Kidney glomerular epithelial cell (primary cell): ENCODE measurements at places on chromosomes 2 and 18.

DNA sequence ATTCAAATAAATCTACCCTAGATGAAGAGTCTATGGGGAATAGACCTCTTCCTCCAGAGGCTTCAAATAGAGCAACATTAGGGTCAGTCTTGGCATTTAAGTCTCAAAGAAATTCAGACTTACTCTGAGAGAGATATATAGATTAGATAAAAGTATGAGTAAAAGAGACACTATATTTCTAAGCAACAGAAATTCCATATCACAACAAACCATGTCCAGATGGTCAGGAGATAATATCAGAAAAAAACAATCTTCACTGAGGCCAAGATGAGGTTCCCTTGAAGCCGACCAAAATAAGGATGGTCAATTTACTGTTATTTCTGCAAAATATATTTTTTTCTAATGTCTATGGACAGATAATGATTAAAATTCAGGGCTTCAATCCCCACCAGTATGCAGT is 89.1 kb upstream of the NOSTRIN start:
- no peak for DNase-seq

GRCh38 chr2:146392631-146393030 is 1452.2 kb upstream of the ACVR2A start:
- no peak for DNase-seq

DNA sequence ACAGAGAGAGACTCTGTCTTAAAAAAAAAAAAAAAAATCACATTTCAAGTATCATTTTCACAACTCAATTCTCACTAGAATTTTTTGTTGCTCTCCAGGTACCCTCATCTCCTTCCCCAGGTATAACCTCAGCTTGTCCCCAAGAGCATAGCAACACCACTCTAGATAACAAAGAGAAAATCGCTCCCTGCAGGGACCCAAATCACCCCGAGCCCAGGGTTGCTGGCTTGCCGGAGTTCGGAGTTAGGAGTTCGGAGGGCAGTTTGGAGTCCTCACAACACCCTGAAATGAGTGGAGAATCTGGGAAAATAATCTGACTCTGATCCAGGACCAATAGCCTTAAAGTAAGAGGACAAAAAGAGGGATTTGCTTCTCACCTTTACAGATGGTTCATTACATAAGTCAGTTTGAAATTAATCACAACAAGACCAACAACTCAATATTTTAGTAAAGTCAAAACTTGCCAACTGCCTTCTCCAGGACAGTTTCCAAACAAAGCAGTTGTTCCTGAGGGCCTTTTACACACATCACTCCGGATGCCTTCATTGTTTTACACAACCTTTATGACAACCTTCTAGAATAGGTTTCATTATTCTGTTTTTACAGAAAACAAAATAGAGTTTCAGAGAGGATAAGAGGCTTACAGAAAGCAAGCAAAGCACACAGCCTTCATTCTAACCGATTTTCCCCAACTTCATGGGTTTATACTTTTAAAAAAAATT is 59.1 kb downstream of the C2orf76 start:
- no peak for DNase-seq

GRCh38 chr18:79853993-79854364 is 56.2 kb downstream of the KCNG2 start:
- no peak for DNase-seq

- DNase-seq: peak; percentile 53
These were observed 48.1 kb downstream of the PKDCC start for GRCh38 chr2:42095923-42096408.

GRCh38 chr2:96815326-96816126 is 542 bp upstream of the CNNM3 start:
- peak; percentile 51 for DNase-seq

GRCh38 chr18:44857744-44858491 is 177.2 kb downstream of the SETBP1 start:
- no peak for DNase-seq

DNA sequence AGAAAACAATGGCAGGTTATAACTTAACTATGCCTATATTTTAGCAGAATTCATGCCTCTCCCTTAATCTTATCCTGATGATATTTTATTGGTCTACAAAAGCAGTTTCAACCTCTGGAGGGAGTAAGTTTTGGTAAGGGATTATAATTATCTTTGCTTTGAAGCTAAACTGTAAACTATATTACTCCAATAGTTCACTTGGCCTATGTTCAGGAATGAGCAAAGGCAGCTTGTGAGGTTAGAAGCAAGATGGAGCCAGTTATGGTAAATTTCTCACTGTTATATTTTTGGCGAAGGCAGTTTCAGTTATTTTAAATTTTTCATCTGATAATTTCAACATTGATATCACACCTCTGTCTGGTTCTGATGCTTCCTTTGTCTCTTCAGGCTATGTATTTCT is 192.5 kb upstream of the RGPD4 start:
- no peak for DNase-seq

DNA sequence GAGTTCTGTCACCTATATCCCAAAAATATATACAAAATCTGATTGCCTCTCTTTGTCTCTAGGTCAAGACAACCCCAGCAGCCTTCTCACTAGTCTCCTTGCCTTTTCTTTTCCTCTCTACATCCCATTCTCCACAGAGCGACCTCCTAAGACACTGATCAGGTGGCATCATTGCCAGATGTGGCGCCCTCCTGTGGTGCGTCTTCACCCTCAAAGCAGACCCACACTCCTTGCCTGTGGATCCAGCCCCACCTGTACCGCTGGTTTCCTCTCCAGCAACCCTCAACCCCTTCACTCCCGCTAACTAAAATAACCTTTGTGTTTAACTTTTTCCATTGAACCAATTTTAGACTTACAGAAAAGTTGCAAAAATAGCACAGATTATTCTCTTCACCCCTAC is 273.3 kb downstream of the GLI2 start:
- DNase-seq: no peak

DNA sequence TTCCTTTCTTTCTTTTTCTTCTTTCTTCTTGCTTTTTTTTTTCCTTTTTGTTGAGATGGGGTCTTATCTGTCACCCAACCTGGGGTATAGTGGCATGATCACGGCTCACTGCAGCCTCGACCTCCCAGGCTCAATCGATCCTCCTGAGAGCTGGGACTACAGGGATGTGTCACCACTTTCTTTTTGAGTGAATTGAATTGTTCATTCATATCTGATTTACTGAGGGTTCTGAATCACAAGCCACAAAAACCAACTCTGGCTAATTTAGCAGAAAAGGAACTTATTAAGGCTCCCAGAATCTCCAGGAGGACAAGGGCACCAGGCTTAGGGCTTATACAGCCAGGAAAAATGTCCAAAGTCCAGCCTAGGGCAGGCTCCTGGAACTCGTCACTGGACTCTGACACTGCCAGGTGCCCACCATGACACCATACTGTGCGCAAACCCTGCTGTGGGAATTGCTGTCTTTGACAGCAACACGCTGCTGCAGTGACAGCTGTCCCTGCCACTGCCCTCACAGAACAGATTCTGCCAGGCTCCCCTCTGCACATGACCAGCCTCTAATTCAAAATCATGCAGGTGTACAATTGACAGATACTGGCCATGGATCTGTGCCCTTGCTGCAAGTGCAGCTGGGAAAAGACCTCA is 42.9 kb upstream of the EML6 start:
- DNase-seq: no peak

- no peak for DNase-seq
These were observed 66.1 kb upstream of the DTNA start for GRCh38 chr18:34643989-34644388.

GRCh38 chr2:56132138-56132537 is 51.7 kb upstream of the CCDC85A start:
- DNase-seq: peak; percentile 47

DNA sequence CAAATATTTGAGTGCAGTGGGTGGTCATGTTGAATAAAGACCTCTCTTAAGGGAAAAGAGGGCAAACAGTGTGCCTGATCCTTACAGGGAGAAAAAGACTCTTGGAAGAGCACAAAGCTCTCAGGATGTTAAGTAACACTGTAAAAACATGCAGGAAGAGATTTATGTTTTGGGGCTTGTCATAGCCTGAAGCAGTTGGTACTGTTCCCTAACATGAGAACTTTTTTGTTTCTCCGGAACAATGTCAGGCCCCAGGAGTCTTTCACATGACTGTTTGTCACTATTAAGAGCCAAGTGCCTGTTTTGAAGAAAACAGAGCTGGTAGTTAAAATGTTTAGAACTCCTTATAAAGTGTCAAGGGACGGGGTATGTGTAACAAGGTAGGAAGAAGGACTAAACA is 83.7 kb upstream of the B3GNT2 start:
- no peak for DNase-seq

- DNase-seq: no peak
These were observed 17.1 kb downstream of the TRIB2 start for GRCh38 chr2:12733846-12734245.

DNA sequence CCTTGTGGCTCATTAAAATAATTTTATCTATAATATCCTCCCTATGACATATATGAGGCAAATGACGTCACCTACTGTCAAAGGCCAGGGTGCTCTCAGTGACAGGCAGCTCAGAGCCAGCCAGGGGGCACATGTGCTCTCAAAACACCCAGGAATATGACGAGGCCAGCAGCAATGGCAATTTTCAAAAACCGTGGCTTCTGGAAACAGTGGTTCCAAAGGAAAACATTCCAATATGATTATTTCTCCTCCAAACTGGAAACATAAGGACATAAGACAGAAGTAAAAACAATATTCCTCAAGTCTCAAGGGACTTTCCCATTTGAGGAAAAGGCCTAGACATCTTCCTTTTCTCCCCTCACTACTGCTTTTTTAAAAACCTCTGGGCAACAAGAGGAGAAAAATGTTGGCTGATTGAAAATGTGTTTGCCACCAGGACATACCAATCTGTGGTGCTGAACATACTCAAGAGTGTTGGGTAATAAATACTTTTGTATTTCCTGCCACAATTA is 40.8 kb downstream of the RNF152 start:
- no peak for DNase-seq

DNA sequence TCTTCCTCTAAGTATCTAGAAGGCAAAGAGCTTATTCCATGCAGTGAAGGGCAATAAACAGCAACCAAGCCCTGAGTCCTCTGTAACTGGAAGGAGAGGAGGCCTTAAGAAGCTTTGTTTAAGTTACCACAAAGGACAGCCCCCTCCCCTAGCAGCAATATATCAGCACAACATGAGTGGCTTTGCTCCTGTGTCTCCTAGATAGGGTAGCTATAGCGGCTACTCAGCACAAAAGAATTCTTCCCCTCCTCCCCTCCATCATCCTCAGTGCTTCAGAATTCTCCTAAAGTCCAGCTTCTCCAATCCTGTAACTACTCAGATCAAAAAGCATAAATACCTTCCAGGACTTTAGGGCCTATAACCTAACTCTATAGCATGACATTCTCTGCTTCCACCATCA is 16.5 kb downstream of the SUMO1 start:
- DNase-seq: peak; percentile 12

DNA sequence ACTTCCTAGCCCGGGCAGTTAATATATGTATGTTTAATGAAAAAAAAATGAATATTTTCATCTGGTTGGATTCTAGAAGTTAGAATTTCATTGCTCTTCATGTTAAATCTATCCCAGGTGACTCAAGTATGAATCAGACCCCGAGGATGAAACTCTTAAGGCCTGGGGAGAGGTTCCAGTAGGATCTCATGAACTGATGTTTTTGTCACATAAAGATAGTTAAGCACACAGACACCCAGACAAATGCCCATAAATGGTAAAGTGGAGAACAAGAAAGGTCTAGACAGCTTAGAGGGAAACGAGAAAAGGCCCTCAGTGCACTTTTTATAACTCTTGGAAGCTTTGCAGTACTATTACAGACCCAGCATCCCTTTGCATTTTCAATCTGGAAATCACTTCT is 114.1 kb downstream of the RIF1 start:
- DNase-seq: no peak

GRCh38 chr2:237090906-237091305 is 5.2 kb downstream of the COPS8 start:
- no peak for DNase-seq

- no peak for DNase-seq
These were observed 77.5 kb upstream of the TCF4 start for GRCh38 chr18:55665506-55665905.

DNA sequence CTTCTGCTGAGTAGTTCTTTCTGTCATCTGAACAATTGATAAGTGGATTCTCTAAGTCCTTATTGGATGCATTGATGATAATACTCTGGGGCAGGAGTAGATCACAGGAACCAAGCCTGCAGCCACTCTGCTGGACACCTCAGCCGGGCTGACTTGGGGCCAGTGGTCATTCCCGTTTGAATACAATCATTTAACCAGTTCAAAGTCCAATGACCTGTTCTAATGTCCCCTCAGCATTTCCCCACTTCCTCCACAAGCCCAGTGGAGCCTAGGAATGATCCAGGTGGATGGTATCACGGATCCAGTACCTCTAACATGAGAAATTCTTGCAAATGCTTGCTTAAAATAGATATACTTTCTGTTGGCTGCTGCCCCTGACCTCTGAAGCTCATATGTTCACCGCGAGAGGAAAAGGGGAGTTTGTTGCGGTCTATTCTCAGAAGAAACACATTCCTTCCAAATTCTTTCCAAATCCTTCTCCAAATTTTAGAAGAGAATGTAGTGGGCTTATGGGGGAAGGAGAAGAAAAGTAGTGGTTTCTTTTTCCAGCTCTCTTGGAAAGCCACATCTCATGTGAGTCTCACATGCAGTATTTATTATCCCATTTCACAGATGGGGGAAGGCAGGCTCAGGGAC is 170.9 kb downstream of the INHBB start:
- no peak for DNase-seq

DNA sequence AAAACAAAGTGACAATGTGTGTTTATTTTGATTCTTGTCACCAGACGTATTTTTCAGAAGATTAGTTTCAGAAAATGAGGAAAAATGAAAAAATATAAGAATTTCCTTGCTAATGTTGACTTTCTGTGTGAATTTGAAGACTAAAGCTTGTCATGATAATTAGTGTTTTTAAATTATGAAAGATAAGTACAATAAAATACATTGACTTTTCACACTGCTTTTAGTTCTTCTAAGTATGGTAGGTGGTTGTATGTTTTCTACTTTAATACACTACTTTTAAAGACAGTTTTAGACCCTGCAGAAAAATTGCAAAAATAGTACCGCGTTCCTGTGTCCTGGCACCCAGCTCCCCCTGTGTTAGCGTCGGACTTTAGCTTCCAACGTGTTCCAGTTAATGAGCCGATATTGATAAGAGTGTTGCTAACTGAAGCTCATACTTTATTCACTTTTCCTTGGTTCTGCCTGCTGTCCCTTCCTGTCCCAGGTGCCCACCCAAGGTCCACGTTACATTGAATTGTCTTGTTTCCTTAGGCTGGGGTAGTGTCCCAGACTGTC is 695 bp downstream of the RBFA start:
- DNase-seq: no peak

DNA sequence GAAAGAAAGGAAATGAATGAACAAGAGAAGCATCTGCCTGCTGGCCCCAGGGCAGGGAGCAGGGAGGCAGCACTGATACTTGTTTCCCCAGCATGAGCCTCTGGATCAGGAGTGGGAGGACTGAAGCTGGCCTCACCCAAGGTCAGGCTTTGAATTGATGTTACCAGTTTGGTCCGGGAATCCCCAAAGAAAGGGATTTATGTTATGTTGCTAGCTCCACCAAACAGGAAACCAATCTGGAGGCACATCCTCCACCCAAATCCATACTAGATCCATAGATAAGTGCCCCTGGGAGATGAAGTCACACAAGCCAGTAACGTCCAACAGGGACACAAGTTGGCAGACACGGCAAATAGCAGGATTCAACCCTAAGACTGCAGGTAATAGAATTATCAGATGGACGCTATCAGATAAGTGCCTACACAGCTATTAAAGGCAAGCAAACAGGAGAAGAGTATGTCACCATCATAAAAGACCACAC is 85.9 kb downstream of the MTCL1 start:
- no peak for DNase-seq

- DNase-seq: peak; percentile 79
These were observed 39.3 kb downstream of the LCT start for GRCh38 chr2:135797497-135798274.
